HCEC 1CT (cell line): ENCODE measurements at places on chromosomes 5 and 9.

DNA sequence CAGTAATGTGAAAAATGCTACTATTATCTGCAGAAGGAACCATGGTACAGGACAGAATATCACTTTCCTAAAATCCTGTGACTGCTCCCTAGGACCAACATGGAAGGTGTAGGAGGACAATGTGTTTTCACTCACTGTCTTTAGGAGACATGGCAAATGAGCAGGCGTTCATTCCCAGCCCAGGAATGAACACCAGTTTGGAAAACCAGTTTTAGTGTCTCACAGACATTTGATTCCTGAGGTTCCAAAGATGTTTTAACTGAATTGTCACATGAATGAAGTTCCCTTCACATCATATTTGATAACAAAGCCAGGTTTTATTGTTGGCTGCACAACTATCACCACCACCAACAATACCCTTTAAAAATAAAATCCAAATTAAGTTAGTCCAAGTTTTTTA lies 178.2 kb downstream of the ENC1 start:
- DNase-seq, result no peak

- no peak for DNase-seq
Observed at GRCh38 chr5:146034127-146034526, 71.2 kb downstream of the PLAC8L1 start.

DNA sequence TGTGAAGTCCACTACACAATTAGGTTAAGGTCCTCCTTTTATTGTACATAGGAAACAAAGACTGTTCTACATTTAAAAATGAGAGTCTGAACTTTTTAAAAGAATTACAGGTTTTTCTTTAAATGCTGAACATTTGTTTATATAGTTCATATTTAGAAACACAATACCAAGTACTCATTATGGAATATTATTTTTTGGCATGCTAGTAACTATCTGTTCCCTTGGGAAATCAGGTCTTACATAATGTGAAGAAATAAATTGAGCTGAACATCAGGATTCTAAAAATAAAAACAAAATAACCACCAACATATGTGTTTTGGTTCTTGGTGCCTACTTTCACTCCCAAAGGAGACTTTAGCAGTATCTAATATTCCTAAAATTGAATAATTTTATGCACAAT lies 230.5 kb upstream of the IZUMO3 start:
- DNase-seq, result no peak

DNA sequence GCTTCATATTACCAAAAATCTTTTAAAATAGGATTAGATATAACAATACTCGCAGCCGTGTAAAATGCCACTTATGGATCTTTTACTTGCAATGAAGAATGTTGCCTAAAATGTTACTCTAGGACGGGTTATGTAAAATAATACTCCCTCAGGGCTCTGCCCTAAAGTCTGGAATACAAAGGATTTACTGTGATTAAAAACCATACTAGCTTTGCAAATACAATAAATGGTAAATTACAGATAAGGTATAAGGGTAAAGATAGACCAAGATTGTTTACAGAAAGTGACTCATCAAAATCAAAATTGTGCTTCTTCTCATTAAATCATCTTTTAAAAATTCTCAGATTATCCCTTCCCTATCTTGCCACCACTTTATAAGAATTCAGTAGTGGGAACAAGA lies 163.6 kb downstream of the MEF2C start:
- DNase-seq, result no peak

- no peak for DNase-seq
Observed at GRCh38 chr5:142846406-142846805, 76.2 kb downstream of the ARHGAP26 start.

DNA sequence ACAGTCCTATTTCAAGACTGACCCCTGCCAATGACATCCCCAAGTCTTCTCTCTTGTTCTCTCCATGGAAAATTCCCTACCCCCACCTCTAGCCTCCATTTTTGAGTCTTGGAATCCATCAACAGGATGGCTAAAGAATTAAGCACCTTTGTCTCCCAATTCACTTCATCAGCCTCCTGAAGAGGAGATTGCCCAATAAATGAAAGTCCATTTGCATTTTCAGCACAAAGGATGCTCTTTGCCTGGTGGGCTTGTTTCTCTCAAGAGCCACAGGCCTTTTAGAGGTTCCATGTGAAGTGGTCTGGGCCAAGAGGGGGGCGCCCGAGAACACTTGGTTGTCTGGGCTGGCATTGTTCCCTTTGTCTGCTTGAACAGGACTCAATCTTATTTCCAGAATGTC lies 12.6 kb downstream of the HSD17B3 start:
- DNase-seq, result no peak

GRCh38 chr5:87136096-87136495 lies 131.6 kb upstream of the RASA1 start:
- DNase-seq, result no peak

GRCh38 chr5:175214152-175214551 lies 229.8 kb downstream of the DRD1 start:
- DNase-seq, result peak; percentile 3

DNA sequence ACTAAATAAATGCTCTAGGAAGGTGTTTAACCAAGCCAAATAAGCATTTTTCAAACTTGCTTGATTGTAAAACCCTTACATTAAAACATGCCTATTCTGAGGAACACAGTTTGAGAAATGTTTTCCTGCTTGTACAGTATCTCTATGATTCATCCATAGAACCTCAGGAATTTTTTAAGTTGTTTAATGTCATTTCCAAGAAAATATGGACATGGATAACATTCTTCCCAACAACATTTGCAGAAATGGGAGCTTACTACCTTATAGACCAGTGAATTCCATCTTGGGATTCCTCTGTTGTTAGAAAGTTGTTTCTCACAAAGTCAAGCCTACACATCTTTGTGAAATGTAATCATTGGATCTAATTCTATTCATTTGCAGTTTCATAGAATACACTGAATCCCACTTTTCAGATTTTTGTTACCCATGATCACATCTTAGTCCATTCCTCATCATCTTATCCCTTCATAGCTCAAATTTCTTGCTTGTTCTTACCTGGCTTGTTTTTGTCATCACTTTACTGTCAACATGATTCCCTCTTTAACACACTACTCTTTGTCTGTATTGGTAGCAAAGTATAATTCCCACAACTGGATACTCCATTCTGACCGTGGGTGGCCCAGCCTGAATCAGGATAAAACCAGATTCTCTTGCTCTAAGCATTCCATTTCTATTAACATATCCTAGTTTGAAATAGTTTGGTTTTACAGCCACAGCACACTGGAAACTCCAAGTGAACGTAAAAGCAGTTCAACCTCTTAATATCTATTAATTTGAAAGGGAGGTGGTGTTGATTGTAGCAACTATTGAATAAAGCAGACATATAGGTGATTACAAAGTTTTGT lies 49.4 kb upstream of the PAPPA start:
- no peak for DNase-seq

DNA sequence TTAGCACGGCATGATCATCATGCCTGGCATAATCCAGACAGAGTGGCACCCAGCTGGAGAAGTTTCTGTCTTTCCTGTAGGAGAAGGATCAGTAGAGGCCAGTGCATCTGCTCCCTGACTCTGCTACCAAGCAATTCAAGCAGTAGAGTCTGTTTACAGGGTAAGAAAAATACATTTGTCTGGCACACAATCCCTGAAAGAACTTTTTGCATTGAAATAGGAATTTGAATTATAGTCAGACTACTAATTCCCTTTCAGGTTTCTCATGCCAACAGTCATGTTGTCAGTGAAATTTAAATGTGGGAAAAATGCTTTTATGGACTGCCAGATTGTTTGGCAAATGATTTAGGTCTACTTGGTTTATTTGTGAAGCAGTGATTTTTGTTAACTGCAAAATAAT lies 125.6 kb downstream of the RAB3C start:
- DNase-seq, result no peak

DNA sequence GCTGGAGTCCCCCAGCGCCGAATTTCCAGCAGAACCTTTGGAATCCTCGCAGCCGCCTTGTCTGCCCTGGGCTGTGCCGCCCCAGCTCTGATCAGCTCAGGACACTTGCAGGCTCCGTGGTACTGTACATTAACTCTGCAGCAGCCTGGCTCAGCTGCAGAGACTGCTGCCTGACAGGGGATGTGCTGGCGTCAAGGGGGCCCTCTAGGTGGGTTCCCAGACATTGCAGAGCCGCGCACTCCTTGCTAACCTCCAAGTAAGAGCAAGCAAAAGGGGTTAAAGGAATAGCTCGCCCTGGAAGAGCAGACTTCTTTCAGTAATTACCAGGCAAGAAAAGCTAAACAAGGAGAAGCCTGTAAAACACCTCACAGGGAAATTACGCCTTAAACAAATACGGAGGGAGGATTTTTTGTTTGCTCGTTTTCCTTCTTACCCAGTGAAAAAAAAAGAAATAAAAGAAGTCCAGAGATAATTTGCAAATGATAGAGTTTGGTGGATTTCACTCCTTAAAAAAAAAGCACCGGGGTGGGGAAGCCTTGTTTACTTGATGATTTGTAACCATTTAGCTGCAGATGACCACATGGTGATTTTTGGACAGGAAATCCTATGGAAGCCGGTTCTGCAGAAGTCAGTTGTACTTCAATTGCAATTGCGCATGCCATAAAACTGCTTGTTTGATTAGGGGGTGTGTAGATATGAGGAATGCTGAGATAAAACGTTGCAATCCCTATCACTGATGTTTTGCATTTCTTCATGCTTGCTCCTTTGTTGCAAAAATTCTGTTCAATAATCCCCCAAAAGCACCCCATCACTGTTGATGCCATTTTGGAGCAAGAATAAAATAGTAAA lies 305.8 kb downstream of the PDE4D start:
- DNase-seq, result peak; percentile 79

- DNase-seq, result no peak
Observed at GRCh38 chr5:149019679-149020078, 43.2 kb downstream of the SH3TC2 start.

DNA sequence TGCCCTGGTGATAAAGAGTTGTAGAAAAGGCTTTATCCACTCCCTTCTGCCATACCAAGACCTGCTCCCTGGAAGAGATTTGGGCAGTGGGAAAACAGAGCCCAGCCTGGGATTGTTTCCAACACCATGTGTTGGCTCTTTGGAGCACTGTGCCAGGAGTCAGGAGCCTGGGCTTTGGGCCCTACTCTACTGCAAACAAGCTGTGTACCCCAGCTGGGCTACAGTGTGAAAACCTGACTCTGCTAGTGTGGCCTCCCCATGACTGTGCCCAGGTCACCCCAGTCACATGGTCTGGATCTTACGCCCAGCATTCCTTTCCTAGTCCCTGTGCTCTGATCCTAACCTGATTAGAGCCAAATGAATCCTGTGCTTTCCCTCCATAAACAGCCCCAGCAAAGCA lies 39.3 kb upstream of the SHB start:
- DNase-seq, result no peak
